ENCODE measurements at places on chromosomes 5 and 9.

- DNase-seq, result peak; percentile 55
Observed at GRCh38 chr9:33467526-33467925, 6.2 kb downstream of the NOL6 start.

DNA sequence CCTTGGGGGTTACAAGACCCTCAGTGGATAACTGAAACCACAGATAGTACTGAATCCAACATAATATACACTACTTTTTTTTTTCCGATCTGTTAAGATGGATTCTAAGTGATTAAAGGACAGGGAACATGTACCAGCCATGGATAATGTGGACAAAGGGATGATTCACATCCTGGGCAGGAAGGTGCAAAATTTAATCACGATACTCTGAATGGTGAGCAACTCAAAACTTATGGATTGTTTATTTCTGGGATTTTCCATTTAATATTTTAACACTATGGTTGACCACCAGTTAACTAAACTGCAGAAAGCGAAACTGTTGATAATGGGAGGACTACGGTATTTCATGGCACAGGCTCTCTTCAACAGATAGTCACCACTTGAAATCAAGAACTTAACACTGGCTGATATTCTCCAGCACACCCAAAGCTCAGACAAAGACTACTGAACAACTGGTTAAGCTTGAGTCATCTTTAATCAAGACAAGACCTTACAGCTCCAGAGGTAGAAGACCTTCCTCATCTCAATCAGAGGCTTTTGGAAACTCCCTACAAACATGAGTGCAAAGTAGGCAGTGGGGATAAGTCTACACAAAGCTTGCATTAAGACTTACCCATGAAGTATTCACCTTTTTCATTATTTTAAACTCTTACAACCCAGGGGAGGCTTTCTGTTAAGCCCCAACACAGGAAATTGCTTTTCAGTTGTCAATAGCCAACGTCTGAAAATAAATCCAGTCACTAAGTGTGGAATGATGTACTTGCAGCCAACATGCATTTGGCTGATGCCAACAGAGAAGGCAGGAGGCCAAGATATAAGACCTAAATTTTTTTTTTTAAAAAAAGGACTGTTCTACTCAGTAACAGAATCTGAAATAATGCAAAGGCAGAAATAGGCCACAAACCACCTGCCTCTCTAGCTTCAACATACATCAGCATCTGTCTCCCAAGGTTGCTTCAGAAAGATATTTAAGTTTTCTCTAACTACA is 78.7 kb downstream of the ELAVL2 start:
- DNase-seq, result no peak

DNA sequence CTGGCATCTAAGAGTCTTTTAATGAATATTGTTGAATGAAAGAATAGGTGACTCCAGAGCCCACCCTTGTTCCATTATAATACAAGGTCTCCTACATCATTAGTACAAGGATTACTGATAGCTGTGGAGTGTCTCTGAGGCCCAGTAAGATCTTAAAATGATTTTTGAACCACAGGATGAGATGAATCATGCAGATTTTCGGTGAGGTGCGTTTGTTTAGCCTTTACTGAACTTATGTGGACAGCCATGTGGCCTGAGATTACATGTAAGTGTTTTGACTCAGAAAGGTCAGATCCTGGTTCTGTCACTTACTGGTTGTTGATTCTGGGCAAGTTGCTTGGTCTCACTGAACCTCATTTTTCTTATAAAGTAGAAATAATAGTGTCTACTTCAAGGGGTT is 21.6 kb downstream of the NFX1 start:
- no peak for DNase-seq

DNA sequence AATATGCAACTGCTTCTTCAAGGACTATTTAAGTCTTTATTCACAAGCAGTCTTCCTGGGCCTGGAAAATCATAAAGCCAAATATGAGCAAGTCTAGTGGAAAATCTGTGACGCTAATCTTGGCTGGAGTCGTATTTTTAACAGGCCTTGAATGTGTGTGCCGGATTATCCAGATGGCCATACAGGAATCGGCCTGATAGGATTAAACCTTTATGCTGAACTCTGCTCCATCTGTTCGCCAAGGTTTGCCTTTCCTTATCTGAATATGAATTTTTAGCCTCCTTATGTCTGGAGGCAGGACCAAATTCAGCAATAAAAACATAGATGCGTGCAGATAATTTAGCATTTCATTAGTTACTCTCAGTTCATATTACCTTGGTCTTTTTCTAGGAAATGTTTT is 294.5 kb downstream of the EBF1 start:
- DNase-seq, result no peak

DNA sequence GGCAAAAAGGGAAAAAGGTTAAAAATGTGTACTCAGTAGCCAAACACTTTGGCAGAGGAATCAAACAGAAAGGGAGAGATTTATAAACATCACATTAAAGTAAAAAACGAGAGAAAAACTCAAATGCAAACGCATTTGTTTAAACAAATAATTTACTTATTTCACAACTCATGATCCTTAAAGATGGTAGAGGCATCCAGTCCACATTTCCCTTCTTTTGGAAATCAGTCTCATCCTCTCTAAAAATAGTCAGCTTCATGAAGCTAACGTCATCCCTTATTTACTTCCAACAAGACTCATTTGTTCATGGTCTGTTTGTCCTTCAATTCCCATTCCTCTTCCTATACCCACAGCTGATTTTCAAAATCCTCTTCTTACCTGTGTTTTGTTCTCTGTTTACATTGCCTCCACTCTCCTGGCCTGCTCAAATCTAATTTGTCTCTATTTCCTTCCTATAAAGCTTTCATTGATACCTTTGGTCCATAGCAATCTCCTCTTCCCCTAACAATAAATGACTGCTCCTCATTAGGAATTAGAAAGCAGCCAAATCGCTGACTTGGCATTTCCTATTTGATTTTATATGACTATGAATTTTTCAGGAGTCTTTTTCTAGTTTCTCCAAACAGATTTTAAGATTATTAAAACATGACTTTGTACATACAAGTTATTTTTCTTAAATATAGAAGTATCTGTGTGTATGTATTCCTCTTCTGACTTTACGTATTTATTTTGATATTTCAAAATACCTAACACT is 805.3 kb downstream of the TLE1 start:
- no peak for DNase-seq

- DNase-seq, result no peak
Observed at GRCh38 chr5:80704221-80704620, 49.4 kb upstream of the DHFR start.

DNA sequence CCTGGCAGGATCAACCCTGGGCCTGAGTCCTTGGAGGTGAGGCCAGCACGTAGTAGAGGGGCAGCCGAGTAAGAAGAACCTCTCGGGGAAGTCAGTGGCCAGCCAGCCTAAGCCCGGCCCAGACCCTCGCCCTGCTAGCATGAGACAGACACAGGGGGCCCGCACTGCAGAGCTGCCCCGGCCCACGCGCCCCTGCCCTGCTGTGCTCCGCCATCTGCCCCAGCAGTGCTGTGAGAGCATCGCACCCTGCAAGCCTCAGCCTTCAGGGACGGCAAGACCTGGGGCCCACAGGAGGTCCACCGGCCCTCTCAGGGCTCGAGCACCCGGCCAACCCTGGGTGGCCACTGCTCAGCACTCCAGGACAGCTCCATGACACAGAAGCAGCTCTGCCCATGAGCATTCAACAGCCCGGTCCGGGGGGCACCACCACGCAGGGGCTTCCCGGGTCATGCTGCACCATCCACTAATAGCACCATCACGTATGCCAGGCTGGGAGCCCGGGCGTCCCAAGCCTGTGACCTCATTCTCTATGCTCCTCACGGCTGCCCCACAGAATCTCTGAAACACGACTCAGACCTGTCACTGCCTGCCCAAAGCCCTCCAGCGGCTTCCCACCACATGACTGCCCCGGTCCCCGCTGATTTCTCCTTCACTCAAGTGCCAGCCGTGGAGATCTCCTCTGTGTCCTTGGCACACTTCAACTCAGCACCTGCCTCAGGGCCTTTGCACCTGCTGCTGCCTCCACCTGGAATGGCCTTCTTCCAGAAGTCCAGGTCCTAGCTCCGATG is 38.1 kb downstream of the ADAMTS2 start:
- peak; percentile 61 for DNase-seq

DNA sequence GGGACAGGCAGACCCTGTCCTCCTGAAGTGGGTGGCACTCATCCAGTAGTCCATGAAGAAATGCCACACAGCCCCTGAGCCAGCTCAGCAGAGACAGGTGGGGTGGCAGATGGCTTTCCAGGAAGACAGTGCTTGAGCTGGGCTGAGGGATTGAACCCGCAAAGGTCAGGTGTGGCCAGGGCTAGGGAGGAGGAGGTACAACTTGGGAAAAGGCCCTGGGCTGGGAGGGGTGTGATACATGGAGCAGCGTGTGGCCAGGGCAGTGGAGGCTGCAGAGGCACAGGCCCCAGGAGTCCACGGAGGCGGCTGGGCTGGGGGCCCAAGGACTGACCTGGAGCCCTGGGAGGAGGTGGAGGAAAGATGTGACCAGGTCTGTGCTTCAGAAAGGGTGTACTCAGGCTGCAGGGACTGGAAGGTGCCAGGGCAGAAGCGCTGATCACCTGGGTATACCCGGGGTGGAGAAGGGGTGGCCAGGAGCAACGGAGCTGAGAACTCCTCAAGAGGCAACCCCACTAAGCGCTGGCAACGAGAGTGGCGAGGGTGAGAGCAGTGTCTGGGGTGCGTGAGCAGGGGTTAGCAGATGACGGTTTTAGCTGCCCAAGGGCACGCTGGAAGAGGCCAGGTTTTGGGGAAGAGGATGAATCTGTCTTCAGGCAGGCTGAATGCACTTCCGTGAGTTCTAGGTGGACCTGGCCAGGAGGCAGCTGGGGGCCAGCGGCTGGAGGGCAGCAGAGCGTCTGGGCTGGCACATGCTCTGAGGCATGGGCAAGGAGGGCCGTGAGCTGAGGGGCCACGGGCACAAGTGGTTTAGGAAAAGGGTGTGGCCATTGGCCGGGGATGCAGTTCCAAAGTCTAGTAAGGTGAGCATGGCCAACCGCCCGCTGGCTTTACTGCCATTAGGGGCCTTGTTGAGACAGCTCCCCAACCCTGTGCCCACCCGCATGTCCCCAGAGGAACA is 3.9 kb upstream of the RABL6 start:
- DNase-seq, result peak; percentile 59

DNA sequence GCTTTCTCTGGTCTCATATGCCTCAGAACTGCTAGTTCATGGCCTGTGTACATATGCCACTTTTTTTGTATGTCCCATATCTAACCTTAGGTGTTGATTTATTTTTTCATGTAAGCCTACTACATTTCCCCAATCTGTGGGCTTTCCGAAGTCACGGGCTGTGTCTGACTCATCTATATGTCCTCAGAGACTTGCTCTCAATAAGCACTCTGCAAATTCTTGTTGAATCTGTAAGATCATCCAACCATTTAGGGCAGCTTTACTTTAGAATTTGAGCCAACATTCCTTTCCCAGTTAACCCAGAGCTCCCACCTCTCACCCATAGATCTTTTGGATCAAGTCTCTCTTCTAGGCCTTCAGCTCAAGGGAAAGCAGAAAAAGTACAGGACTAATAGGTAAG is 263.4 kb downstream of the SEC61B start:
- DNase-seq, result no peak

- DNase-seq, result no peak
Observed at GRCh38 chr9:71642056-71642455, 126.3 kb downstream of the CEMIP2 start.

GRCh38 chr5:80715887-80716286 is 61.1 kb upstream of the DHFR start:
- DNase-seq, result no peak

DNA sequence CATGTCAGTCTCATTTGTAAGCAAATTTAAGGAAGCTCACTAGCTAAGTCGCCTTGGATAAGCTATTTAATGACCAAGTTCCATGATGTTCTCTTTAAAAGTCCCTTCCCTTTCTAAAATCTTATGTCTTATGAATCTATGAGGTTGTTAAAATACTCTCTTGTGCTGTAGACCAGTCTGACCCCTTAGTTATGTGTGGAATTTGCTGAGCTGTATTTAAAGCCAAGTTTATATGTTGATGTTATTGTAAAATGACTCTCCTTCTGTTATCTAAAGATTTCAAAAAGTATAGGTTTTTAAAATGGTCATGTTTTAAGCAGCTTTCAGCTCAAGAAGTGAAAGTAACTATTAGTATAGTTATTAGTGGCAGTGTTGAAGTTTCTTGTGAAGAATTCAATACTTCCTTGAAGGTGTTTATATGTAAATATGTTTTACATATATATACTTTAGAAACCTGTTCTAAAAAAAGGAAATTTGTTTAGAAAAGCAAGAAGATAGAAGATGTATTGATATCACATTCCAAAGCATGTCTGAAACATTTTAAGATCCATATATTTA is 92.2 kb downstream of the CDC42SE2 start:
- no peak for DNase-seq

DNA sequence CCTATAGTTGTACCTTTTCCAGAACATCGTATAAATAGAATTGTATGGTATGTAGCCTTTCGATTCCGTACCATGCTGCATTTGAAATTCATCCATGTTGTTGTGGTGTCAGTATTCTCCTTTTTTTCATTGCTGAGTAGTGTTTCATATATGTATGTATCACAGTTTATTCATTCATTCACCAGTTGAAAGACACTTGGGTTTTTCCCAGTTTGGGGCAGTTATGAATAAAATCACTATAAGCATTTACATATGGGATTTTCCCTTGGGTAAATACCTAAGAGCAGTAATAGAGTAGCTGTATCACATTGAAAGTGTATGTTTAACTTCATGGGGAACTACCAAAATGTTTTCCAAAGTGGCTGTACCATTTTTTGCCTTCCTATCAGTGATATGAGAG is 16.1 kb upstream of the FKTN start:
- no peak for DNase-seq

DNA sequence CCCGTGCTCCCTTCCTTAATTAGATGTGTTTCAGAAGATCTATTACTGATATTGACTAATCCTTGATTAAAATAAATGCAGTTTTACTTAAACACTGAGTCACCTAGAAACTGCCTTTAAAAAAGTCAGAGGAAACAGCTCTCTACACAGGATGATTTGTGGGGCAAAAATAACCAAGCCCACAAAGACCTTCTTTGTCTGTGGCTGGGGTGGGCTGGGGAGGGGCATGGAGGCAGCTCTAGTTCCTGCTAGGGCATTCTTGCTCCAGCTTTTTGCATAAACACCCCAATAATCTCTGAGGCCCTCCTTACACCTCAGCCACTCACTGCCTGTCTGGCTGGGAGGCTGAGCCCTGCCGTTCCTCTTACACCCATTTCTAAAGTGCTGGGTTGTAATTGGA is 227.6 kb upstream of the DAP start:
- DNase-seq, result no peak

- DNase-seq, result no peak
Observed at GRCh38 chr9:8762479-8763085, 963.0 kb upstream of the DMAC1 start.

DNA sequence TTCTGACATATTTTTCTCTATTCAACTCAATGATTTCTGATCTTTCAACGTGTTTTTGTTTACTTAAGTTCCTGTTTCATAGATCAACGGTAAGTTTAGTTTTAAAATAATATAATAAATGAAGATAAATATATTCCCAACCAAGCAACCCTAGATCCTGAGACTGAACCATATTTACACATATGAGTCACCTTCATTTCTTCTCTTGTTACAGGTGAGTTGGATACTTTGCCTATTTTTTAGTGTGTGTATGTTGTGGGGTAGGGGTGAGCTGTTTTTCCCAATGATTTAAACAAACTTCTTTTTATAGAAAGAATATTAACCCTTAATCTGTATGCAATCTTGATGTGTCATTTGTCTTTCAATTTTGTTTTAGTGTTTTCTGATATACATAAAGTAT is 186.9 kb downstream of the MCTP1 start:
- no peak for DNase-seq
